Stimulated activated naive CD8-positive, alpha-beta T cell treated with anti-CD3 and anti-CD28 coated beads, Interleukin-15, Interleukin-2, amounts not matched to agents 100 U/mL and 50 U/mL, for 24 hours (primary cell): ENCODE measurements at places on chromosomes 2 and 18.

GRCh38 chr18:5986257-5986931 is 91.1 kb upstream of the TMEM200C start:
- DNase-seq, result no peak

DNA sequence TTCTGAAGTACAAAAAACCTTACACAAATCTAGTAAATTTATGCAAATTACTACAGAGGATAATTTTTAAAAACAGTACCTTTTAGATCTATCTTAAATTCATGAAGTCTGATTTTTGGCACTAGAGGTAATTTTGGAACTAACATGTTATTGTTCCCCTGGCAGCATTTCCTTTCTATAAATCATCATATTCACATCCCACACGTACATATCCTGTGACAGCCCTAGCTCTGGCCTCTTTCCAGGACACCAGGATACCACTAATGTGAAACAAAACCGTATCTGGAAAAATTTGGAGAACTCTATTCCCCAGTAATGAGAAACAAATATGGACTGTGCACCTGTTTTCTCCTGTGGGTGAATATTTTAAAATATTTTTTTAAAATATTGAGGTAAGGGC is 14.0 kb upstream of the BIRC6 start:
- DNase-seq, result no peak

DNA sequence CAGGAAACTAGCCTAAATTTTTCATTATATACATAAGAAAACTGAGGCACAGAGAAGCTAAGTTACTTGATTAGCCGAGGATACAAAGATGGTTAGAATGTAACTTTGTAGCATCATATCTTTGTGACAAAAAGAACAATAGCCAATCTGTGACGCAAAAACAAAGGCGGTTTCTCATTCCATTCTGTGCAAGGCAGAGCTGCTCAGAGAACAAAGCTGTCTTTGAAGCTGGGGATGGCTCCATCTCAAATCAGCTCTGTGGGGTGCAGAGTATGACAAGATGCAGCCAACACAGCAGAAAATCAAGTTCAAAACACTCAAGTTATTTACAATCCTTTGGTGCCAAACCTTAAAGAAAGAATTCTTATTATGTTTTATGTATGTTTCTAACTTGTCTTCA is 81.9 kb upstream of the VWC2L start:
- no peak for DNase-seq

DNA sequence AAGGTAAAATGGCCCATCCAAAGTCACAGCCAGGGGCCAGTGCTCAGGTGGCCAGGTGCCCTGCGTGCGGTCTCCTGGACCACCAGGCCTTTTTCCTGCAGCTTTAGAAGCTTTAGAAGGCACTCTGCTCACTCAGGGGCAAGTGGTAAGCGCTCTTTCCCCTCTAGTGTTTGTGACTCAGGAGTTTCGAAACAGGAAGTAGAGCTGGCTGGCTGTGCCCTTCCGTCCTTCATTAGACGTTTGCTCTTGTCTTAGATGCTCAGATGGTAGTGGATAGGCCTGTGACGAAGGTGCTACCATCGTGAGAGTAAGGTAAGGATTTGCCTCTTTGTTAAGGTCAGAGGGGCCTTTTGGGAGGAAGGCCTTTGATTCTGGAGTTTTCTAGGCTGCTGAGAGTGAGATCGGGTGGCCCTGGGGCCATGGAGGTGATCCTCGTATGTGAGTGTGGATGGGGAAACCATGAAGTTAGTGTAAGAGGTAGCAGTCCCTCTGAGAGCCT is at the start of gene CASP8:
TSS of gene CASP8 (plus strand) at position 235 of the 499 bp plus-strand sequence. CDS start 5,951 bp downstream, outside the sequence.
- DNase-seq, result peak; percentile 58

DNA sequence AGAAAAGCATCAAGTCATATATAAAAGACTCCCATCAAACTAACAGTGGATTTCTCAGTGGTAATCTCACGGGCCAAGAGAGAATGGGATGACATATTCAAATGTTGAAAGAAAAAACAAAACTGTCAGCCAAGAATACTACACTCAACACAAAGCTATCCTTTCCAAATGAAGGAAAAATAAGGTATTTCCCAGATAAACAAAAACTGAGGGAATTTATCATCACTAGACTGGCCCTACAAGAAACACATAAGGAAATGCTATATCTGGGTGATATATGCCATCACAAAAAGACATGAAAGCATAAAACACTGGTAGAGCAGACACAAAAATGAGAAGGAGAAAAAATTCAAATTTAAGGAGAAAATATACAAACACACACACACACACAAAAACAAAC is 118.6 kb downstream of the ACVR1 start:
- no peak for DNase-seq

GRCh38 chr18:55054021-55054990 is 95.0 kb upstream of the CCDC68 start:
- no peak for DNase-seq

GRCh38 chr2:181649436-181649979 is 7.4 kb downstream of the CERKL start:
- DNase-seq, result no peak

- DNase-seq, result no peak
Measured at GRCh38 chr18:43192408-43192807, 76.9 kb upstream of the RIT2 start.
